ENCODE measurements at places on chromosomes 2 and 18.

DNA sequence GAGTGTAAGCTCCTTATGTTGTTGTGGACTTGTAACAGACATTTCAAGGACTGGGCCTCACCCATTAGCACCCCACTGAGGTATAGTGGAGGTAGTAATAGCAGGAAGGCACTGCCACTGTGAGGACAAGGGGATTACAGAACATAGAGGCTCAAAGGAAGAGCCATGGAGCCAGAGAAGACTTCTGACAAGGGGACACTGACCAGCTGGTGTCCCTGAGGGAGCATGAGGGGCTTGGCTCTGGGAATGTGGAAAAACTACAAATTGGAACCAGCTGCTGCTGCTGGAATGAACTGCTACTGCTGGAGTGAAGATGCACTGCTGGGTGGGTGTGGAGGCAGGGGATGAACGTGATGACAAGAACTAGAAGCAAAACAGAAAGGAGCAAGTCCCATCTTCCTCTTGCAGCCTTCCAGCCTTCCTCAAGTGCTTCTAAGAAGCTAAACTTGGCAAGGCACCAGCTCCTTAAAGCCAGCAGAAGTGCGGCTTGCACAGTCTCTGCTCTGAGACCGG, 167.3 kb upstream of the NOSTRIN start:
- no peak for DNase-seq

GRCh38 chr2:66729416-66730330, 294.7 kb downstream of the MEIS1 start:
- no peak for DNase-seq

GRCh38 chr2:136055929-136056688, 61.8 kb downstream of the CXCR4 start:
- no peak for DNase-seq

GRCh38 chr2:15947431-15947830, 7.1 kb downstream of the MYCN start:
- no peak for DNase-seq

- DNase-seq, result no peak
Measured at GRCh38 chr2:170461889-170462288, 253.2 kb upstream of the SP5 start.

DNA sequence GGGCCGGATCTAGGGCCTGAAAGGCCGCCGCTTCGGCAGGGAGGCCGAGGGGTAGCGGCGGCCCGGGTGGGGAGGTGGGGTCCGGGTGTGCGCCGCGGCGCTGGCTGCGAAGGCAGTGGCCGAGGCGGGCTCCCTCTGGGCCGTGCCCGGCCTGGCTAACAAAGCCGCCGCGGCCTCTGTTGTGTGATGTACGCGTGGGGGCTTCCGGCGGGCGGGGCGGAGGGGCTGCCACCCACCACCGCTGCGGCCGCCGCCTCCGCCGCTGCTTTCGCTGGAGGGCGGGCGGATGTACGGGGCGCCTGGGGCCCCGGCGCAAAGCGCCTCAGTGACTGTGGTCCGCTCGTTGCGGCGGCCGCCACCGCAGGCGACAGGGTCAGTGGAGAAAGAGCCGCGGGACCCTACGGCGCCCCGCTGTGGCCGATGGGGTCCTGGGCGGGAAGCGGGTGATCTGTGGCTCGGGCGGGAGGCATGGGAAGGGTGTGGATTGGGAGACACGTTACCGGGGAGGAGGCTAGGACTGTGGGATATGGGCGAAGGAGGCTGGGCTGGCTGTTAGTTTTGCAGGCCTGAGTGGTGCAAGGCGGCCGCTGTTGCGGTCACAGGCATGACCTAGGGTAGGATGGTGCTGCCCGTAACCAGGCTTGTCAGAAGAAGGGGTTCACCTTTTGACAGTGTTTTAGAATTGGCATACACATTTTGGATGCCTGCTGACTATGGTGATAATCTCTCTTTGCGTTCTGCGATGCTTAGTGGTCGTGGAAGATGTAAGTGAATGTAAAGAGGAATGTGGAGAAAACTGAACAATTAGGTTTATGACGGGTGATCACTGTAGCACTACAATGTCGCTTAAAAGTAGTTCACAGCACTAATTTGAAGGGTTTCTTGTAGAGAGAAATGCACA, 662 bp downstream of the BZW1 start:
- DNase-seq, result peak; percentile 27

- peak; percentile 57 for DNase-seq
Measured at GRCh38 chr2:143686585-143687164, 557.5 kb downstream of the ARHGAP15 start.

DNA sequence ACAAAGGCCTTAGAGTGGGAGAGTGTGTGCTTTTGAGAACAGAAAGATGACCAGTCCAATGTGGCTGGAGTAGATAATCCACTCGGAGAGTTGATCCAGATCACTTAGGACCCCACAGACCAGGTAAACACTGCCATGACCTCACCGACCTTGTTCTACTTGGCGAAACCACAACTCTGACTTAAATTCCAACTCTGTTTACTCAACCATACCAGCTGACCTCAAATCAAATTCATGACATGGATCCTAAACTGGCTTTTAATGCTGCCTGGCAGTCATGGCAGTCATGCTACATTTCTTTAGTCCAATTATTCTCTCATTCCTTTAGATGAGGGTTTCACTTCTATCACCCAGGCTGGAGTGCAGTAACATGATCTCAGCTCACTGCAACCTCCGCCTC, 347.1 kb upstream of the FAM98A start:
- no peak for DNase-seq

- no peak for DNase-seq
Measured at GRCh38 chr2:70240599-70240998, 7.8 kb downstream of the TIA1 start.

- DNase-seq, result no peak
Measured at GRCh38 chr18:40346146-40346545, 1608.9 kb upstream of the PIK3C3 start.

GRCh38 chr2:23055251-23055650, 329.7 kb upstream of the KLHL29 start:
- no peak for DNase-seq

DNA sequence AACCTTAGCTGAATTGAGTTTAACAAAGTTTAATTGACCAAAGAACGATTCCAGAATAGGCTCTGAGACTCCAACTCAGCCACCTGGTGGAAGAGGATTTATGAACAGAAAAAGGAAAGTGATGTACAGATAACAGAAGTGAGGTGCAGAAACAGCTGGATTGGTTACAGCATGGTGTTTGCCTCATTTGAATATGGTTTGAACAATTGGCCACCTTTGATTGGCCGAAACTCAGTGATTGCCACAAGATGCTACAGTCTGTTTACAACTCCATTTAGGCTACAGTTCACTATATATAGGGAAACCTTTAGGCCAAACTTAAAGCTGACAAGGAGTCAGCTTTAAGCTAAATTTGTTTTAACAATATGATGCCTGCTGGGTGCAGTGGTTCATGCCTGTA, 28.1 kb upstream of the SLC35G4 start:
- DNase-seq, result no peak

GRCh38 chr2:71220743-71221142, 6.2 kb downstream of the PAIP2B start:
- DNase-seq, result no peak

GRCh38 chr18:71951001-71951400, 593.1 kb downstream of the CBLN2 start:
- no peak for DNase-seq

DNA sequence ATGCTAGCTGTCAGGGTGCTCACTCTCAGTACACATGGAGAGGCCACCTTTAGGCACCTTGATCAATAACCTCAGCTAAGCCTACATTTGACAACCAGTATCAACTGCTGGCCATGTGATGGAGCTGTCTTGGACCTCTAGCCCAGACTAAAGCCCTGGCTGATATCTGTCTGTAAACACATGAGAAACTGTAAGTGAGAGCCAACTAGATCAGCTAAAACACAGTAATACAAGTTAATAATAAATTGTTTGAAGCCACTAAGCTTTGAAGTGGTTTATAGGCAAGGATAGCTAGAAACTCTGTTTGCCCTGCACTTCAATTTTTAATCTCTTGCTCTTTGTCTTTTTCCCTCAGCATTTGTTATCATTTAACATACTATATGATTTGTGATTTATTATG, 407.1 kb downstream of the SPAG16 start:
- DNase-seq, result no peak

GRCh38 chr2:10447300-10447894, 730 bp downstream of the ODC1 start:
- peak; percentile 53 for DNase-seq

GRCh38 chr2:214401580-214401979, 9.3 kb upstream of the VWC2L start:
- no peak for DNase-seq

- no peak for DNase-seq
Measured at GRCh38 chr2:16049406-16049805, 109.1 kb downstream of the MYCN start.

- no peak for DNase-seq
Measured at GRCh38 chr2:70468878-70469277, 84.7 kb downstream of the TGFA start.

- DNase-seq, result no peak
Measured at GRCh38 chr2:176206682-176207081, 18.2 kb downstream of the HOXD1 start.

DNA sequence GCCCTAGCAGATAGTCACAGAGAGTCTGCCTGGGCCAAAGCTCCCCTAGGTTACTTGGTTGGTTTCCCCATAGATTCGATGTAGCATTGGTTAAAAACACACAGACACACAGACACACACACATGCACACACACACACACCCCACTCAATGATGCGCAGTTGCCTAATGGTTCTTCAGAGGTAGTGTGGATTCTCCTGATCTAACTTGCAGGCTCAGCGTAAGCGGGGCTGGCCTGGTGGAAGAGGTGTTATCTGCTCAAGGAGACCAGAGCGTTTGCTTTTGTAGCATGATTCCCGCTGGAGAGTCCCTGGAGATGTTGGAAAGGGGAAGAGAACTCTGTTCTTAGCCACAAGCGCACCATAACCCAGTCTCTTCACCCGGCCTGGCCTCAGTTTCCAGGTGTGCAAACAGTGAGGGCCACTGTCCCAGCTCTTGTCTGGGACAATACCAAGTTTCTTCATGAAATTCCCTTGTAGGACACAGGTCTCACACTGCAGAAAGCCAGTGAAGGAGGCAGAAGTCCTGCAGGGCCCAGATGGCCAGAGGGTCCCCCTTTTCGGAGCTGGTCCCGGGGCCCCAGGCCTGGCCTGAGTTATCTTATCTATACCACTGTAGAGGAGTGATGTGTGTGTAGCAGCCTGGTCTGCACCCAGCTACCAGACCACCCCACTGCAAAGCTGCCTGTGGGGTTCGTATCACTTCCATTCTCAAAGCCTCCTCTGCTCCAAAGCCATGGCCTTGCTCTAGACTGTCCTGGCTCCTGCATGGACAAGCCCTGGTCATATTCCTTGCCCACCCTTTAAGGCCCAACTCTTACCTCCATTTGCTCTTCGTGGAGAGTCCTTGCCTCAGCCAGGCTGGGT, 3.7 kb downstream of the ACKR3 start:
- DNase-seq, result no peak

- DNase-seq, result no peak
Measured at GRCh38 chr2:44952143-44952805, 10.8 kb downstream of the SIX3 start.

DNA sequence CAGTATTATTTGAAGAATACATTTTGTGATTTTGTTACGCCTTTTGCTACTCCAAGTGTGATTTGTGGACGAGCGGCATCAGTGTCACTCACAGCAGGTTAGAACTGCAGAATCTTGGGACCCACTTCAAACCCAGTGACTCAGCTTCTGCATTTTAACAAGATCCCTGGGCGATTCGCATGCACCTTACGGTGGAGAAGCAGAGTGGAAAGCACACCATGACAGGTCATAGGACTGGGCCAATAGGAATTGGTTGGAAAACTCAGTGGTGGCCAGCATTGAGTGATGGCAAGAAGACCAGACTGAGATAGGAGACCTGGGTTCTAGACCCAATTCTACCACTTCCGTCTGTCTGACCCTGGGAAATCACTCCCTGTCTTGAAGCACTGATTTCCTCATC, 26.3 kb downstream of the CTLA4 start:
- no peak for DNase-seq

DNA sequence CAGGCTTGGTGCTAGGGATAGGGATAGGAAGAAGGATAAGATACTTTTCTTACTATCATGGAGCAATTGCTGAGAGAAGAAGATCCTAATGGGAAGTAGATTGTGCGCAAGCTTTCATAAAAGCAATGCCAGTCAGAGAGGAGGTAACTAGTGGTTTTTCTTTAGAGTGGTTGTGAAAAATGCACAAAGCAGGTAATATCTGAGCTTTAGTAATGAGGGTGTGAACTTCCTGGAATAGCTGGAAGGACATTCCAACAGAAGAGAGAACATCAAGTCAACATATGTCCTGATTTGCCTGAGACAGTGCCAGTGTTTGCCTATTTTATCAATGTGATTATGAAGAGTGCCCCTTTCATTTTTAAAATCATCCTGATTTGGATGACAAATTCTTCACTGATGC, 34.1 kb downstream of the CCBE1 start:
- DNase-seq, result no peak

- DNase-seq, result no peak
Measured at GRCh38 chr18:5463831-5464230, 80.0 kb downstream of the EPB41L3 start.

DNA sequence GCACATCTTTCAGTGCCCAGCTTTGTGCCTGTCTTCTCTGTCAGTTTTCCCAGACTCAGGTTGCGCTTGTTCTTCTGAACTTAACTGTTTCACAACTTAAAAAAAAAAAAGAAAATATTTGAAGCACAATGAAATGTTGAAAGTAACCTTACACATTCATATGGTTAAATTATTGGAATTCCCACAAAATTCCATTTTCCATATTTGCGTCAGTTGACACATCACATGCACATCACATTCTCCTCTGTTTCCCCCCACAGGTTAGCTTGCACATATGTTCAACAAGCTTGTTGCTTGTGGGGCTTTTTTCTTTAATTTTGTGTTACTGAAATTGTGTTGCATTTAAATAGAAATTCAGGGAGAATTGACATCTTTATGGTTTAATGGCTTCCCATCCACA, 8.3 kb downstream of the MYO1B start:
- DNase-seq, result no peak

DNA sequence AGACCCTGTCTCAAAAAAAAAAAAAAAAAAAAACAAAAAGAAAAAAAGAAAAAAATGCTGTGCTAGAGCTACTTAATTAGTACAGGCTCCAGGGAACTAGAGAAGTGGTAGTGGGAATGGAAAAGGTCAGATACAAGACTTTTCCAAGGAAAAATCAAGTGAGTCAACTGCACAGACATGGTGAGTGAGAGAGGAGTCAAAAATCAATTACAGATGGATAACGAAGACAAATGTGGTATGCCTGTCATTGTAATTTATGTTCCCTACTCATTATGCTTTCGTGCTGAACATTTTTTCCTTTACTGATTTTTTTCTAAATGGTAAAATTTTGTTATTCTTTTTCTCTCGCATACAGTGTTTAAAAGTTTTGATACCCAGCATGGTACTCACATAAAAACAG, 111.5 kb downstream of the MDH1 start:
- no peak for DNase-seq

- DNase-seq, result no peak
Measured at GRCh38 chr2:112614201-112614840, 29.9 kb downstream of the CHCHD5 start.
